ENCODE measurements at places on chromosomes 5 and 9.

GRCh38 chr5:962386-962785, 46.2 kb upstream of the NKD2 start:
- DNase-seq: no peak

- no peak for DNase-seq
These were observed 12.3 kb downstream of the LMAN2 start for GRCh38 chr5:177339107-177339638.

DNA sequence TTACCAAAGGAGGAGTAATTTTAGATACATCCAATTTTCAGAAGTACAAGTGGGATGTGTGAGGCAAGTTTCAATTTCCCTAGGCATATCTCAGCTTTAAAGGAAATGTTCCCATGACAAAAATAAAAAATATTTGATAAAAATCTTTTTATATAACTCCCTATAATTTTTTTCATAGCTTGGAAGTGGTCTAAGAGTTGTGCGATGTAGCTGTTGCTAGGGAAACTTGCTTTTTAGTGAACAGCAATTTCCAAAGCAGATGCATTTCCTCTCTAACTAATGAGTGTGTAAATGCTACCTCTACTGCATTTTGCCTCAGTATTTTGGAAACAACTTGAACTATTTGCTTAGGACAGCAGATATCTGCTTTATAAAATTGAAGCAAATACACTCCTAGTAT, 39.6 kb downstream of the MACIR start:
- DNase-seq: no peak

- no peak for DNase-seq
These were observed 812.0 kb downstream of the CDH18 start for GRCh38 chr5:19175776-19176570.

Measured in H1 (cell line).